ENCODE measurements at places on chromosomes 13 and 19.

DNA sequence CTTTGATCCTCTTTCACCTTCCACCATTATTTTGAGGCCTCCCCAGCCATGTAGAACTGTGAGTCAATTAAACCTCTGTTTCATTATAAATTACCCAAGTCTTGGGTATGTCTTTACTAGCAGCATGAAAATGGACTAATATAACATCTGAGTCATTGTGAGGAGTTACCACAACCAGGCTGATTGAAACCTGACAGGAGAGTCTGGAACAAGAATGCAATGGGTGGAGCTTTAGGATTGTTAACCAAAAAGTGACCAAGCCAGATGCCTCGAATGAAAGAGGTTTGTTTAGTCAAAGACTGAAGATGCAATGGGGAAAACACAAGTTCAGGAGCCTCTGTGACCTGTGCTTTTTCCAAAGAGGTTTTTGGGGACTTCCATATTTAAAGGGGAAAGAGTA lies 659.0 kb downstream of the SLITRK6 start:
- DNase-seq = no peak

GRCh38 chr13:98372876-98373275 lies 195.8 kb upstream of the RNF113B start:
- no peak for DNase-seq

DNA sequence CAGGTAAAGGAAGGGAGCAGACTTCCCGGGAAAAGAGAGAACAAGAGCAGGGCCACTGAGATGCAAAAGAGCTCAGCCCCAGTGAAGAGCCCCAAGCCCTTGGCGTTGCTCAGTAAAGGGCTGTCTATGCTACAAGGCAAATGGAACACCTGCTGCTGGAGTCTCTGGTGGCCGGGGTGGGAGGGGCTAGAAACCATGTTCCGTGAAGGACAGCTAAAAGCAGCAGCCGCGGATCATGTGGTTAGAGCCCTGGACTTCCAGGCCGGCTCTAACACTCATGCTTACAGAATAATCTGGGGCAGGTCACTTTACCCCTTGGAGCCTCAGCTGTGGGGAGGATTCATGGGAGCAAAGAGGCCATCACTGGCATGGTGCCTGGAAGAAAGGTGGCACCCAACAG lies 17.8 kb downstream of the POU2F2 start:
- no peak for DNase-seq

DNA sequence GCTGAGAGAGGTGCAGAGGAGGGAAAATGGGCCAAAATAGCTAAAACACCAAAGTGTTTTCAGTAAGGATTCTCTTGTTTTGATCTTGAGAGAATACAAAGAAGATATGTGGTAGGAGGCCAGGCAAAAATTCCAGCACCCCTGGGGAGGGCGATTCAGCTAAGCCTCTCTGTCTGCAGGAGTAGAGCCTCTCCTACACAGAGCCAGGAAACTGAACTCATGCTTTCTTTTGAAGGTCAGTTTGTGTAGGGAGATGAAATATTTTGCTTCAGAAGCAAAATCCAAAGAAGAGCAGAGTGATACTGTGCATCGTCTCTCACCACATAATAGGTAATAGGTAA lies 565.0 kb downstream of the FGF9 start:
- no peak for DNase-seq

- no peak for DNase-seq
These were observed 26.6 kb upstream of the DGKH start for GRCh38 chr13:42021851-42022250.

DNA sequence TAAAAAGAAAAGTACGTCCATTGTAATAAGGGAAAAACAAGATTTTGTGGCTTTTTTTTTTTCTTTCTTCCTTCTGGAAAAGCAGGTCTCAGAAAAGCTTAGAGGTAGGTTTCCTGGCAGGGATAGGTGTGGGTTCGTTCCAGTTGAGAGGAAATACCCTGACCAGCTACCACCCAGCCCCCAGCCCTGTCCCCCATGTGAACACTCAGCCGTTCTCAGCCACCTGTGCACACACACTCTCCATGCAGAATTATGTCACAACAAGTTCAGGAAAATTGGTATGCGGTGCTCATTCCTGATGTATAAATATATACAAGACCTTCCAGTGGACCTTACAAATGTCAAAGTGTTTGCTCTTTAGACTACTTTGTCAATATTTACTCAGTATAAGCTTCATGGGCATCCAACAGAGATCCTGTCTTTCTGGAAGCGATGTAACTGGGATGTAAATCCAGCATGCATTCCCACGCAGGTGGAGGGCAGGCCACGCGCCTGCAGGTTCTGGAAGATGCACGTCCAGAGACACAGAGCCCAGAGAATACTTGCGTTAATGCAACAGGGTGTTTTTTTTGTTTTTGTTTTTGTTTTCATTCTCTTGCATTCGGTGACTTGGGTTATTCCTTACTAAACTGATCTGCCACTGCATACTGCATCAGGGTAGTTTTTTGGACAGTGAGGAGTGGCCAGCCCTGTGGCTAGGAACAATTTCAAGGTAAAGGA lies 68.8 kb downstream of the TSHZ3 start:
- no peak for DNase-seq

GRCh38 chr19:3163230-3163886 lies 15.2 kb upstream of the S1PR4 start:
- peak; percentile 52 for DNase-seq

- no peak for DNase-seq
These were observed 33.8 kb downstream of the DHRS12 start for GRCh38 chr13:51770160-51770559.

DNA sequence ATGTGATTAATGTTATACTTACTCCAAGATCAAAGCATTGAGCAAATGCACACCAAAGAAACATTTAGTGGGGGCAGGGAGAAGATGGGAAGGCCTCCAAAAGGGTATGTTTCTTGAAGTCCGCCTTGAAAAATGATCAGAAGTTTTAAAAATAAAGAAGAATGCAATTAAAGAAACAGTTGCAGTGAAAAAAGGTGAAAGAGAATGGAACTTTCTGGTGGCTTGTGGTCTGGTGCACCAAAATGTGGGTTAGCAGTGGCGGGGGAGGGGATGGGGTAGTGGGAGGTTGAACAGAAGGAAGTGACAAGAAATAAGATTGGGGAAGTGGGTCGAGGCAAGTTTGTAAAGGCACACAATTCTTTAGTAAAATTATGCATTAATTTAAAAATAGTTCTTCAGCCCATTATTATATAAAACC lies 2.5 kb downstream of the LCP1 start:
- DNase-seq = peak; percentile 71
